ENCODE measurements at places on chromosomes 11 and 22. TPM values are rescaled to one million over a fixed set of nuclear protein-coding genes. Genes with fewer than 3 reads are reported as not detected.

DNA sequence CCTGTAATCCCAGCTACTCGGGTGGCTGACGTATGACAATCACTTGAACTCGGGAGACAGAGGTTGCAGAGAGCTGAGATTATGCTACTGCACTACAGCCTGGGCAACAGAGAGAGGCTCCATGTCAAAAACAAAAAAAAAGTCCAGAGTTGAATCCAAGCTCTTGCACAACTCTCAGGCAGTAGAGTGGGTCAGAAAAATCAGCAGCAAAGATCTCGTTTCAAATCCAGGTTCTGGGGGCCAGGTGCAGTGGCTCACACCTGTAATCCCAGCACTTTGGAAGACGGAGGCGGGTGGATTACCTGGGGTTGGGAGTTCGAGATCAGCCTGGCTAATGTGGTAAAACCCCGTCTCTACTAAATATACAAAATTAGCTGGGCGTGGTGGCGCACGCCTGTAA is 24.9 kb downstream of the CLPB start:
- DNase-seq: no peak

GRCh38 chr11:57638811-57639320 is 10.8 kb downstream of the YPEL4 start:
- DNase-seq: no peak

GRCh38 chr11:103651341-103651998 is 385.0 kb upstream of the DDI1 start:
- DNase-seq: no peak

GLYATL2 gene
- polyA plus RNA-seq: not detected

CNTF gene
- 0.35 TPM for polyA plus RNA-seq
